ENCODE measurements at places on chromosomes 7 and 10. TPM values are rescaled to one million over a fixed set of nuclear protein-coding genes. Genes with fewer than 3 reads are reported as not detected.

DNA sequence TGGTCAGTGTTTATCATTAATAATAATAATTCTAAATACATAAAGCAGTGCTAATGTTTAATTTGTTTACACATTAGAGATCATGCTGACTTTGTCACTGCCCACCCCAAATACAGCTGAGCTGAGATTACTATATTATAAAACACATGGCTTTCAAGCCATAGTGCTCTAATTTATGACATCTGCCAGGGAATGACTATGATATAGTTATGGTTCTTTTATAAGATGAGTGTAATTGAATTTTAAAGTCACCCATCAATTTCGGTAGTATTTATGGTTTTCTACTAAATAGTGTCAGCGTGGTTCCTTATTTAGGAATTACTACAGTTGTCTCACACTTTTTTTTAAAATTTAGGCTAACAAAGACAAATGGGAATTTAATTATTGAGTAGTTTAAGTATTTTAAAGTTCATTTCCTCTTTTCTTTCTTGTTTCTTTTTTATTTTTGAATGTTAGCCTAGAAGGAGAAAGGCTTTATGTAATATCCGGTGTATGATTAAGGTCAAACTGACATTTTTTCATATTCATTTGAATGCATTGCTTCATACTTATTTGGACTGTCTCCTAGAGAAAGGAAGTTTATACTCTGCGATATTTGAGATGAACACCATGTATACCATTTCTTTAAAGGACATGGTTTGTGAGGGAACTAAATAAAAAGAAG lies 3.9 kb downstream of the CDK14 start:
- H3K27me3 ChIP-seq: peaks cover 42% of the 10 kb centered on the region
- no peaks in the 10 kb centered on the region for H3K36me3 ChIP-seq
- no peak for DNase-seq
- peaks cover 16% of the 10 kb centered on the region for H3K4me1 ChIP-seq
- H3K27ac ChIP-seq: no peak overlapping the region

- H3K36me3 ChIP-seq: no peaks in the 10 kb centered on the region
- peaks cover 1% of the 10 kb centered on the region for H3K4me1 ChIP-seq
- no peak overlapping the region for H3K27ac ChIP-seq
- no peaks in the 10 kb centered on the region for H3K27me3 ChIP-seq
Observed at GRCh38 chr7:106813705-106814305, 51.3 kb upstream of the PIK3CG start.

DNA sequence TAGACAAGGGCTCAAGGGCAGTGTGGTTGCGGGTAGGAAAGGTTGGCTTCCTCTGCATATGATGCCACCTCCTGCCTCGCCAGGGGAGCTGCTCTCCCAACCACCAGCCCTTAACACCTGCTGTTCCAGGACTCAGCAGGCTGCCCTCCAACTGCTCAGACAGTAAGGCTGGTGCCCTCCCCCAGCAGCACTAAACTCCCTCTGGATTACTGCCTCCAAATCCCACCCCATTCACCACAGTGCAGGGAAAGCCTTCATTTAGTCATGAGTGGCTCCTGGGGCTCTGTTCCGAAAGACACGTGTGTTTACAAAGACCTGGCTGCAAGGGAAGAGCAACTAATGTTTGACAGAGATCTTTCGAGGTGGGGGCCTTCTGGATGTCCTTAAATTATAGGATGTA lies 437.2 kb upstream of the MKI67 start:
- H3K36me3 ChIP-seq: no peaks in the 10 kb centered on the region
- no peak overlapping the region for H3K4me3 ChIP-seq
- no peaks in the 10 kb centered on the region for H3K4me1 ChIP-seq
- no peak for DNase-seq

Gene MYO1G
- 44.4 TPM for total RNA-seq

Gene UTF1
- total RNA-seq: not detected

Gene VSIR
- 102 TPM for total RNA-seq
